NCI-H69 (cell line): ENCODE measurements at places on chromosomes 2 and 18.
A peak's percentile ranks its signal among the peaks of the same experiment; 100 is the strongest.

GRCh38 chr2:25279091-25279651 lies 62.6 kb downstream of the DNMT3A start:
- no peak for DNase-seq

DNA sequence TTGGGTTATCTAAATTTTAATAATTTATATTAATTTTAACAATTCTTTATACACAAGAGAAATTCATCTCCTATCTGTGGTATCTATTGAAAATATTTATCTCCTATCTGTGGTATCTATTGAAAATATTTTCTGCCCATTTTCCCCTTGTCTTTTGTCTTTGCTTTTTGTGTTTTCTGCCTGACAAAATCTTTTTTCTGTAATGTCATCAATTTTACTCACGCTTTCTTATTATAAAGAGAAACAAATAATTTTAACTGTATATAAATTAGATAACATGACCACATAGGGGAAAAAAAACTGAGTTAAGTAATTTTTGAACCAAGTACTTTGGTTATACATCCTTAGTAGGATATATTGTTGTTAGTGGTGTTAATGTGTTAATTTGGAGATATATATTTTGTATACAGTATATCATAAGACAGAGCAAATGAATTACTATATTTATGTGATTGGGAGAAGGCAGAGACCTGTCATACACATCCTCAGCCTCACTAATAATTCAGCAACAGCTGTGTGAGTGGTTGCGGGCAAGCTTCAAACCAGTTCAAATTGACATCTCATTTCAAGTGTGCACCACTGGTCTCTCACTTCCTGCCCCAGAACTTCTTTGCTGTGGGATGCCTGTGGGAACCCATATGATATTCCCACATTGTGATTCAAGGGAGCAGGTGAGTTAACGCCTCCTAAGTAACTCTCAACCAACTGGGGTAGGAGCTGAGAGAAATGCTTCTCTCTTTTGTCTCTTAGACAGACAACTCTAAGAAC lies 292.4 kb downstream of the SP3 start:
- no peak for DNase-seq

GRCh38 chr2:207157731-207158130 lies 8.0 kb downstream of the KLF7 start:
- no peak for DNase-seq

- no peak for DNase-seq
Measured at GRCh38 chr2:207483066-207483465, 46.7 kb upstream of the CREB1 start.

GRCh38 chr2:128783896-128784295 lies 465.2 kb upstream of the HS6ST1 start:
- DNase-seq: peak; percentile 3

GRCh38 chr2:235922839-235923238 lies 245.3 kb downstream of the GBX2 start:
- DNase-seq: no peak

GRCh38 chr2:178193823-178194599 lies at the start of gene OSBPL6:
TSS of gene OSBPL6 (plus strand) at chr2:178194512. CDS start at chr2:178306185, 111,673 bp downstream.
- peak; percentile 88 for DNase-seq

DNA sequence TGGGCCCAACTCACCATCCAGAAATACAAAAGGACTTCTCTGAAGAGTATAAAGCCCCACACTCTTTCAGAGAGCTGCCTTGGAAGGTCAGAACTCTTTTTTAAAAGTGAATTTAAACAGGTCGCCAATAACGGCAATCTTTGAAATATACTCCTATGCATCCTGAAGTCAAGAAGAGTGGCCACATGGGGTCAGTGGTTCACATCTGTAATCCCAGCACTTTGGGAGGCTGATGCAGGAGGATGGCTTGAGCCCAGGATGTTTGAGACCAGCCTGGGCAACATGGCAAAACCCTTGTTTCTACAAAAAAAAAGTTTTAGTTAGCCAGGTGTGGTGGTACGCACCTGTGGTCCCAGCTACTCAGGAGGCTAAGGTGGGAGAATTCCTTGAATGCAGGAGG lies 68.1 kb upstream of the FZD7 start:
- peak; percentile 7 for DNase-seq

GRCh38 chr2:94980406-94980805 lies 45.1 kb upstream of the MAL start:
- DNase-seq: no peak

DNA sequence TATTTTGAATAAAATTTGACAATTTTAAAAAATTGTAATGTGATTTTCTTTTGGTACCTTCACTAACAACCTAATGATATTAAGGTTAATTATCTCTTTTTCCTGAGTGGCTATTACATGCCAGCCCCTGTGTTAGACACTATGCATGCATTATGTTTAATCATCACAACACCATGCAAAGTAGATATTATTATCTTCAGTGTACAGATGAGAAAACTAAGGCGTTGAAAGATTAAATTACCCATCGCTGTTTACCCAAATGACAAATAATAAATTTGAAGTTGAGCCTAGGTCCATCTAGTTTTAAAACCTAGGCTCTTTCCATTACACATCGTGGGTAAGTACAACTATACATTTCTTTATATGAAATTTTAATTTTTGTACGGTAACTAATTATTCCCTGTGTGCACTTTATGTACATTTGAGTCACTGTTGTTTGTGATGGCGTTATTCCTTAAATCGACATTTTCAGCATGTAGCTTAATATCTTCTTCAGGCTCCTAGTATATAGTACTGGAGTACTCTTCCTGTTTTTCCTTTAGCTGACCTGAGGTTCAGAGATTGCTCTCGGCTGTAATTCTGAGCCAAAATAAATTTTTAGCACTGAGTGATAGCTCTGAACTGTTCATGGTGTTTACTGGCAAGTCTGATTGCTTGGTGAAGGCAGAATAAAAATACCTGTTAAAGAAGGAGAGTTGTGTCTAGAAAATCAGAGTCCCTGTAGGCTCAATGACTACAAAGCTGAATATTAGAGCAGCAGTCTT lies 13.9 kb upstream of the MBD2 start:
- DNase-seq: no peak

DNA sequence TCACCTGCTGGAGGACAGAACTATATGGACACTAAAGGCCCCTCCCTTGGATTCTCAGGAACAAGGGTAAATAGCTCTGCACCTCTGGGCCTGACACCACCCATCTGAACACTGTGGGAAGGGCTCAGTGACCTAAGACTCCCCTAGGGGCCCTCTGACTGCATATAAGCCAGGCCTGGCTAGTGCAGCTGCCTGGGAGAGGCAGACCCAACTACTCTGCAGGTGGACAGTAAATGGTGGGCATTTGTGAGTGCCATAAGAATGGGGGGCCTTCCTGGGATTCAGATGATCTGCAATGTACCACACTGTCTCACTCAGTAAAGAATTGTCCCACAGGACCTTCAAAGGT lies 11.2 kb upstream of the WIPF1 start:
- no peak for DNase-seq

DNA sequence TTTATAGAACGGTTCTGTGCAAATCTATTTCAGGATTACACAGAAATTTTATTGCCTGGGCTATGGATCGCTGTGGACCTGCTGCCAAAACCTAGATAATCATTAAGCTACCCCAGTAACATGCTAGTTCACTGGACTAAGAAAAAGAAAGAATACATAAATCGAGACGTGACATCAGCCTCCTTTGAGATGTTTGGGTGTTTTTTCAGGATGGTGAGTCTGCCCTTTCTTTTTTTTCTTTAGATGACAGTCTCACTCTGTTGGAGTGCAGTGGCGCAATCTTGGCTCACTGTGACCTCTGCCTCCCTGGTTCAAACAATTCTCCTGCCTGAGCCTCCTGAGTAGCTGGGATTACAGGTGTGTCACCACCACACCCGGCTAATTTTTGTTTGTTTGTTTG lies 52.0 kb downstream of the FHOD3 start:
- DNase-seq: no peak

- DNase-seq: no peak
Measured at GRCh38 chr2:58878778-58879177, 637.7 kb upstream of the FANCL start.

DNA sequence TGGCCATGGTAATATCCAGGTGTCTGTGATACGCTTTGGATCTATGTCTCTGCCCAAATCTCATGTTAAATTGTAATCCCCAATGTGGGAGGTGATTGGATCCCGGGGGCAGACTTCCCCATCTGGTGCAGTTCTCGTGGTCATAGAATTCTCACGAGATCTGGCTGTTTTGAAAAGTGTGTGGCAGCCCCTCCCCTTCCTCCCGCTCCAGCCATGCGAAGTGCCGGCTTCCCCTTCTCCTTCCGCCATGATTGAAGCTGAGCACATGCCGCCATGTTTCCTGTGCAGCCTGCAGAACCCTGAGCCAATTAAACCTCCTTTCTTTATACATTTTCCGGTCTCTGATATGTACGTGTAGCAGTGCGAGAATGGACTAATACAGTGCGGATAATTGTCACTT lies 42.5 kb downstream of the GPC1 start:
- no peak for DNase-seq

GRCh38 chr2:61582165-61582564 lies 44.0 kb upstream of the XPO1 start:
- no peak for DNase-seq

- DNase-seq: no peak
Measured at GRCh38 chr18:12329125-12329698, 21.2 kb downstream of the TUBB6 start.

- peak; percentile 79 for DNase-seq
Measured at GRCh38 chr2:159609811-159610549, 6.4 kb downstream of the BAZ2B start.

GRCh38 chr2:8376603-8377410 lies 305.0 kb upstream of the ID2 start:
- DNase-seq: no peak

- DNase-seq: no peak
Measured at GRCh38 chr2:28363686-28364280, 28.9 kb upstream of the FOSL2 start.

DNA sequence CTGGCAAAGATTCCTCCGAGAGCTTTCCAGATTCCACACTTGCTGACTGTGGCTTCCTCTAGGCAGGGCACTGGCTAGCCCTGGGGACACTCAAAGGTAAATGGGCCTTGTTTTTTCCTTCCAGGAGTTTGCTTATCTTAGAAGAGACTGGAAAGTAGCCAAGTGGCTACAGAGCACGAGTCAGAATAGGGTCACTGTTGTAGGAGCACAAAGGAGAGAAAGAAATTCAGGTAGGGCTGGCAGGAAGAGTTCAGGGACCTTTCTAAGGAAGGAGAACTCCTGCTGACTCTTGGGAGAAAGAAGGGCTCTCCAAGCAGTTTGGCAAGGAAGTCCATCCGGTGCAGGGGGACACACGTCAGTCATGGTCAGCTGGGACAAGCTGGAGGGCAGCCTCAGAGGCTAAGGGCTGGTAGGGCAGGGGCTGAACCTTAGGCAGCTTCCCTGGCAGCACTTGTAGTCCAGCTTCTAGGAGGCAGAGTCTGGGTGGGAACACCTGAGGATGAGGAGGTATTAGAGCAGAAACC lies 39.5 kb downstream of the NIFK start:
- DNase-seq: no peak

DNA sequence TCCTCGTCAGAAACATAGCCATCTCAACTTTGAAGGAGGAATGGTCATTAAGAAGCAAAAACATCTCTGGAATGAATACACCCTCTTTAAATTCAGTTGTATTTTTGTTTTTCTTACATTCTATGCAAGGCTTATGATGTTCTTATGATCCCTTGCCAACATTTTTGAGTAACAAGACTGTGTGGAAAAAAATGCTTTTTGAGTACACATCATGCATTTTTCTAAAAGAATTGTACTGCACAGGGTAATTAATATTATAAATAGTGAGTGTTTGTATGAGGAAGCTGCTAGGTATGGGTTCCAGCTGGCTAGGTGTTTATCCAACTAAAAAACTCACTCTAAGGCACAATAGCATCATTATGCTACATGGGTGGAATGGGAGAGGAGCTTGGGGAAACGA lies 59.0 kb upstream of the SPATS2L start:
- no peak for DNase-seq

DNA sequence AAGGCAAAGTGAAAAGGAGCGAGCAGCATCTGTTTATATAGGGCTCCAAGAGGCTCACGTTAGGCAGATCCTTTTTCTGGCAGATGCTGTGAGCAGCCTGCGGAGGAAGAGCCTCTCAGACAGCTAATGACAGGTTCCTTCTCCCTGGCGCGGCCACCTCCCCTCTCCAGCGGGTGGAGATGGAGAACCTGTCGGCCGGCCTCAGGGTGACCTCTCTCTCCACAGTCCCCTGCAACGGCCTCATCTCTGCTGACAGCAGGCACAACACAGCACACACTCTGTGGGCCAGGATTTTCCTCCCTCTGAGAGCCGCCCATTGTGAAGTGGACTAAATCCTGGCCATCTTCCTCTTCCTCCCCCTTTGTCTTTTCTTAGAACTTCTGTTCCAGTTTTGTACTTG lies 119.8 kb downstream of the PRKCE start:
- peak; percentile 81 for DNase-seq

DNA sequence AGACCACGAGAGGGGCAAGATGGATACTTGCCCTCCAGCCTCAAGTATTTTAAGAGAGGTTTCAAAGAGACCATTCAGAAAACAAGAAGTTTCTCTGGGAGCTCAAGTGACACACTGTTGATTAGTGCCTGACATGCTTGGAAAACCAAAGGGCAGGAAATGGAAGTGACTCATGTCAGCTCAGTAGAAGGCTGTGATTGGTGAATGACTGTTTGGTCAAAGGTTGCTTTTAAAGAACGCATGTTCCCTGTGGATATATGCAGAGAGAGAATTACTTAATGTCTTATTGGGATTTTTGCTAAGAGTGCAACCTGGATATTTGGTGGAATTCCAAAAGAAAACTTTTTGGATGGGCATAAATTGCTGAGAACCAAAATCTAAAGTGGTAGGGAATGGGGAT lies 549.9 kb downstream of the XIRP2 start:
- DNase-seq: no peak

- DNase-seq: peak; percentile 80
Measured at GRCh38 chr2:241774419-241775222, 2.0 kb upstream of the GAL3ST2 start.

GRCh38 chr2:48207201-48207641 lies 300.9 kb upstream of the FBXO11 start:
- DNase-seq: no peak

DNA sequence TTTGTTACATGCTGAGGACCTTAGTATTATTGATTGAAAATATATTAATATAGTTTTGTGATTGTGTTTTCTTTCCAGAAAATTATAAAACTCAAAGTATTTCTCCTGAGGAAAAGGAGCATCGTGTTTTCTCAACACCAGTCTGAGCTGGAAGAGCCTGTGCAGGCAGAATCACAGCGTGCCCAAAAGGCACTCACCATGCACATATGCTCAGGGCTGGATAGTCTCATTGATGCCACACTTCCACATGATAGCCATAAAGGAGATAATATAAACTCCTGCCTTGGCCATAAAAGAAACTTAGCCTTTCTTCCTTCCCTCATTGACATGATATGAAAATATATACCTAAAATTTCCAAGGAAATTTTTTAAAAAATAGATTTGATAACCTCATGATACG lies 4.0 kb downstream of the PDE1A start:
- no peak for DNase-seq

GRCh38 chr2:232598293-232598692 lies 35.1 kb upstream of the EFHD1 start:
- no peak for DNase-seq

GRCh38 chr2:123518367-123518766 lies 506.7 kb upstream of the CNTNAP5 start:
- DNase-seq: no peak
